ENCODE measurements at places on chromosomes 1 and 21.

DNA sequence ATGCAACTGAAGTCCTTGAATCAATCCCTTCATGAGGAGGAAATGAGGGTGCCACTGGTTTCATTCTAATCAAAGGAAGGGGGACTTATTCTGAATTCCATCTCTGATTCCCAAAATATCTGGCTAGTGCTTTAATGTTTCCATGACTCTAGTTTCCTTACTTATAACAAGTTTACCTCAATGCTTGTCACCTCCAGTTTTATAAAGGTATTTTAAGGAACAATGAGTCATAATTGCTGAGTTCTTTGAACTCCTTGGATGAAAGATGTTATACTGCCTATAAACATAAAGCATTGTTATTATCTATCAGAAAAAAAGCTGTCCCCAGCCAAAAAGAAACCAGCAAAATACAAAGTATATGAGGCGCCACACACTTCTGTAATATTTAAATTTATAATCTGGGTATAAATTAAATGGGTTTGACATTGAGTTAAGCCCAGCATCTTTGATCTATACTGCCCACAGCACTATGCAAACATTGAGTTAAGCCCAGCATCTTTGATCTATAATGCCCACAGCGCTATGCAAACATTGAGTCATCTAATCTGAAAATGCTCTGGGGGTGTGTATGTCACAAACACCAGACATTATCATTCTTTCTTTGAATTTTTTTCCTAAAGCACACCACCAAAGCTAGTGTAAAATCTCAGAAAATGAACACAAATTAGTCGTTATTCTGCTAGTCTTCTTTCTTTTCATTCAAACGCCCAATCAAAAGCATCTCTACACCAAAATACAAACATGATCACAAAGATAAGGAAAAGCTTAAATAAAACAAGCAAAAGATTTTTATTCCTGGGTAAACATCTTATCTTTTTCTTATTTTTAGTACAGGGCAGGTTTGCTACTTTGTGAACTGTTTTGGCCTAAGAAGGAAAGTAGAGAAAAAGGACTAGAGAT lies 11.5 kb upstream of the CXADR start:
- no peak for DNase-seq

- DNase-seq: no peak
Measured at GRCh38 chr1:41762251-41762650, 156.5 kb downstream of the HIVEP3 start.

- DNase-seq: no peak
Measured at GRCh38 chr1:156104065-156104810, 10.3 kb upstream of the LMNA start.

DNA sequence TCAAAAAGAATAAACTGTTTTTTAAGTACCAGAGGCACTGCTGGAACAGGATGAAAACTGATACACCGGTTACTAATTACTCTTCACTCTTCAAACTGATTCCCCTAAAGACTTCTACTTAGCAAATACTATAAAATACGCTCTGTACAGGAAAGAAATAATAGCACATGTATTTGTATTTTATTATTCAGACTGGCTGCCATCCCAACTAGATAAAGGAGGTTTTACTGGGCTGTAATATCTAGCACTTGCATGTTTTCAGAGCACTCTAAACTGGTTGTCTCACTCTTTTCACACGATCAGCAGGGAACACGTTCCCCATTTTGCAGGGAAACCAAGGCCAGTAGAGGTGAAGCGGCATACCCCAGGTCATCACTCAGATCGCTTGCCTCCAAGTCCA lies 9.2 kb downstream of the SMIM12 start:
- DNase-seq: no peak

DNA sequence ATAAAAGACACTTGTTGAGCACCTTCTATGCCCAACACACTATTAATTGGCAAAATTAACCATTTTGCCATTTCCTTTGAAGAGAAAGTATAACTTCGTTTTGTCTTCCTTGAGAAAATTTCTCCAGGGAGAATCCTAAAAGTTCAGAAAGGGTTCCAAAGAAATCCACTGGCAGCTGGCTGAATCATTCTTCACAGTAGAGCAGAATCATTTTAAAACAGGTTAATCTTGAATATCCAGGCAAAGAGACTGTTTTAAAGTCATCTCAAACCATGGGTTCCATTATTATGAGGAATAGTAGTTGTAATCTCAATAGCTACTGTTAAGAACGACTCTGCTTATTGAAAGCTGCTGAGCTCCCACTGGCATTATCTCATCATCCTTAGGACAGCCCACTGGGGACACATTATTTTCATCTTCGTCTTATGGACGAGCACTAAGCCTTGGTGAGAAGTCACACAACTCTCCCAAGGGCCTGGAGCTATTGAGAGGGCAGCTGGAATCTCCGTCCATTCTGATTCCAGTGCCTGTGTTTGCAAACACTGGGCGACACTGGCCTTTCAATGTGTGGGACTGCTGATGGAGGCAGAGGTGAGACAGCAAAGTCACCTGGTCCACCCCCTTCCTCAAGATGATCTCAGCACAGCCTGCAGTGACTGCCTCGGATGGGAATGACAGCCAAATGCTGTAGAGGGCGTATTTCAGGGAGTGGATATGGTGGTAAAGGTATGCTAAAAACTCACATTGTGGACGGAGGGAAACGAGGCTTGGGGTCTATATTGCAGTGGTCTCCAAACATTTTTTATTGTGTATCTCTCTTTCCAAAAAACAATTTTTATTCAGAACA lies 15.3 kb upstream of the PGBD5 start:
- no peak for DNase-seq

DNA sequence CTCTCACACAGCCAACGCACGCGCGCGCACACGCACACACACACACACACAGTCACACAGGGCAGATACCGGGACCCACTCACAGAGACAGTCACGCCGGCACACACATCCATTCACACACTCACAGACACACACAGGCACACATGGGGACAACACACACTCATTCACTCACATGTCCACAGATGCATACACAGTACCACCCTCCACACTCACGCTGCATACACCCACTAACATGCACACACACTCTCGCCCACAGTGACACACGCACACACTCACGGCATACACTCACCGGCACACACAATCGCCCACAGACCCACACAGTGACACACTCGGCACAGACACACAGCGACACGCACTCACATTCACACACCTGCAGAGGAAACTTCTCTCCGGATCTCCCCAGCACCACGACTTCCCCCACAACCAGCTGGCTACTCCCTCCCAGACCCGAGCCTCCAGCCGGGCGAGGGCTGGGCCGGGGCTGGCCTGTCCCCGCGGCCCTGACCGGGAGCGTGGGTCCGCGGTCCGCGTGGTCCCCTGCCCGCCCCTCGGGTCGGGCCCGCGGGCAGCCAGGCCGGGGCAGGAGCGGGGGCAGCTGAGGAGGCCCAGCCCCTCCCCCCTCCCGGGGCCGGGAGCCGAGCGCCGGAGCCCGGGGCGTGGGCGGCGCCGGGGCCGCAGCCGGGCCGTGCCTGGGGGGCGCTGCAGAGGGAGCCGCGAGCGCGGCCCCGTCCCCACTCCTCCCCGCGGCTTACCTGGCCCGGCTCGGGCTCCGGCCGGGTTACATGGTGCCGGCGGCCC lies 552 bp downstream of the DLGAP3 start:
- DNase-seq: no peak

- no peak for DNase-seq
Measured at GRCh38 chr1:88401313-88401712, 282.8 kb upstream of the PKN2 start.
